ENCODE measurements at places on chromosomes 12 and 14.
A peak's percentile ranks its signal among the peaks of the same experiment; 100 is the strongest.

GRCh38 chr14:34208532-34208931, 253.5 kb downstream of the SPTSSA start:
- DNase-seq = no peak

GRCh38 chr14:23302290-23303225, at the start of gene PPP1R3E:
PPP1R3E (minus strand) TSS chr14:23302859; CDS start chr14:23302576, 283 bp downstream.
- peak; percentile 56 for DNase-seq

- DNase-seq = no peak
These were observed 170.3 kb downstream of the KCNA5 start for GRCh38 chr12:5213990-5214389.

DNA sequence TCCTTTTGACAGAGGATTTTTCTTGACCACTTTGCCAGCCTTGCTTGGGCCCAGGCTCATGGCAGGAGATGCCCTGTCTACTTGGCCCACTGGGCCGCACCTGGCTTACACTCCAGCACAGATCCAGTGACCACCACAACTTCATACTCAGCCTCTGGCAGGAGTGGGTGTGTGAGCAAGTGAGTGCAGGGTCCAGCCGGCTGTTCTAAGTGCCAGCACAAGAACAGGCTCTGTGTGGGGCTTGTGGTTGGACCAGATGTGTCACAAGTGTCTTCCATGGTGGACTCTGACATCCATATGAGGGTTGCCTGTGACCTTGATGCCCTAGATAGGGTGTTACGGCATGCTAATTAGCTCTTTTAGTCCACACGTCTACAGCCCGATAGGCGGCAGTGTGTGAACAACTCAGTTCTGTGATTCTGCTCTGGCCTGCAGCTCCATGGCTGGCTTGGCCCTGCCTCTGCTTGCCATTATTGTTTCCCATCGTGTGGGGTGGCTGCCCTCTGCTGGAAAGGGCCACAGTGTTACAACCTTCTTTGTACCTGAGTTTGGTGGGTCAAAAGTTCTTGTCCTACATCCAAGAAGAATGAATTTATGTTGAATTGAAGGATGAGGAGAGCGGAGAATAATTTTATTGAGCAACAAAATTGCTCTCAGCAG, 1089.1 kb downstream of the SLC6A15 start:
- peak; percentile 19 for DNase-seq

GRCh38 chr12:88398031-88398430, 182.2 kb downstream of the KITLG start:
- DNase-seq = no peak

- DNase-seq = peak; percentile 46
These were observed 68.0 kb downstream of the RNF34 start for GRCh38 chr12:121467638-121468498.

GRCh38 chr12:1481906-1482305, 112.5 kb downstream of the FBXL14 start:
- DNase-seq = no peak

DNA sequence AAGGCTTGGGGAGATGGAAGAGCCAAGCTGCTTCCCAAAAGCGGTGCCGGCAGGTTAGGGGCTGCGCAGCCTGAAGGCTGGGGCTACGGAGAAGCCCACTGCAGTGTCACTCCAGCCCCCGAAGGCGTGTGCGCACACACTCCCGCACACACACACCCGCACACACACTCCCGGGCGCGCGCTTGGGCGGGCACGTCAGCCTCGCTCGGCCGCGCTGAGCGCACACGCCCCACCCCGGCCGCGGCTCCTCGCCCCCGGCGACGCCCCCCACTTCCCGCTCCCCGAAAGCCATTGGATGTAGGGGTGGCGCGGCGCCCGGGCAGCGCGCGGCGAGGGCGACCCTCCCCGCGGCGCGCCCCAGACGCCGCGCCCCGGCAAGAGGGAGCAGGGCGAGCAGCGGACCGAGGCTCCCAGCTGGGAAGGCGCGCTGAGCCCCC, at the start of gene KCNK10:
Gene KCNK10 (minus strand): TSS at position 184 of the 437 bp plus-strand sequence. CDS start 471 bp downstream, outside the sequence.
- DNase-seq = no peak

GRCh38 chr12:11652351-11653040, 3.0 kb downstream of the ETV6 start:
- peak; percentile 88 for DNase-seq

- no peak for DNase-seq
These were observed 18.4 kb downstream of the ASB2 start for GRCh38 chr14:93957751-93958566.

- DNase-seq = no peak
These were observed 106.6 kb downstream of the PLXNC1 start for GRCh38 chr12:94255006-94255405.

GRCh38 chr12:27844366-27845090, 64.5 kb upstream of the MANSC4 start:
- DNase-seq = no peak

- peak; percentile 2 for DNase-seq
These were observed 345.6 kb downstream of the PAWR start for GRCh38 chr12:79344855-79345847.

DNA sequence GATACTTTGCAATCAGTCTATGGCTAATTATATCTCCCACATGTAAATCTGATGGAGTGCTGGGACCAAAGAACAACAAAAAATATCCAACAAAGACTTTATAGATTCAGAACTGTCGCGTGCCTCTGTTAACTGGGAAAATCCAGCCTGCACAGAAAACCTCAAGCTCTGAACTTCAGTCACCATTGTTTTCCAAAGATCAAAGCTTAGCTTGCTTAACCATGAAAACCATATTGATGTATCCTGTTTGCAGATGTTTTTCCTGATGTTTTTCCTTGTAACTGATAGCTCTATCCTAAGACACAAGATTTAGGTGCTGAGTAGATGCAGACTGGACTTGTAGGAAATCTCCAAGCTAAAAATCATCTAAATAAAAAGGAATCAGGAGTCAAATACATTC, 163.7 kb downstream of the GXYLT1 start:
- no peak for DNase-seq

- peak; percentile 27 for DNase-seq
These were observed 15.2 kb downstream of the PLD4 start for GRCh38 chr14:104939666-104940410.

DNA sequence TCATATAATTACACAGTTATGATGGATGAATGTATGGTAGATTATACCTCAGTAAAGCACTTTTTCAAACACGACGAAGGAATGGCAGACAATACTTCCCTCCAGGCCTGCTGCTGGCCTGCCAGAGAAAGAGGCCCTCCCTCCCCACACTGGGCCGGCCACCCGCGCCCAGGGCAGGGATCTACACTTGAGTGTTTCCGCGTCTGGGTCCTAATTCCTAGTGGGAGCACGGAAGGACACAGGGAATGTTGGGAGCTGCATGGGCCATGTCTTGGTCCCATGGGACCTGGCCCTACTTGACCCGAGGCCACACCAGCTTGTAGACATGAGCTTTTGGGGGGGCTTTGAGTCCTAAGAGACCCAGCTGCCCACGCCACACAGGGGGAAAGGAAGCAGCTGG, 52.0 kb downstream of the STX2 start:
- DNase-seq = no peak

DNA sequence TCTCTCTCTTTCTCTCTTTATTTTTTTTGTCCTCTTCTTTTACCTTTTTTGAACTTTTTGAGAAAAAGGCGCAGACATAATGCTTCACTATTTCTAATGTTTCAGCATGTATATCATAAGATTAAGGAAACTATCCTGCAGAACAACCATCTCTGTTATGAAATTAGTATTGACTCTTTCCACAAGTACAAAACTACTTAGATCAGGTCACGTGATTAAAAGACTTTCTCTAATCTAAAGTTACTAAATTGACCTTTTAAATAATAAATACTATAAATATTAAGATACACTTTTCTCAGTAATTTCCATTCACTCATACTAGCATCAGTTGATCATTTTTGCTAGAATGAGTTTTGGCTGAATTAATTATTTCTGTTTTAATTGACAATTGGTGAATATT, 844.5 kb upstream of the LRFN5 start:
- no peak for DNase-seq

GRCh38 chr14:59175404-59175803, 13.1 kb upstream of the DAAM1 start:
- no peak for DNase-seq

DNA sequence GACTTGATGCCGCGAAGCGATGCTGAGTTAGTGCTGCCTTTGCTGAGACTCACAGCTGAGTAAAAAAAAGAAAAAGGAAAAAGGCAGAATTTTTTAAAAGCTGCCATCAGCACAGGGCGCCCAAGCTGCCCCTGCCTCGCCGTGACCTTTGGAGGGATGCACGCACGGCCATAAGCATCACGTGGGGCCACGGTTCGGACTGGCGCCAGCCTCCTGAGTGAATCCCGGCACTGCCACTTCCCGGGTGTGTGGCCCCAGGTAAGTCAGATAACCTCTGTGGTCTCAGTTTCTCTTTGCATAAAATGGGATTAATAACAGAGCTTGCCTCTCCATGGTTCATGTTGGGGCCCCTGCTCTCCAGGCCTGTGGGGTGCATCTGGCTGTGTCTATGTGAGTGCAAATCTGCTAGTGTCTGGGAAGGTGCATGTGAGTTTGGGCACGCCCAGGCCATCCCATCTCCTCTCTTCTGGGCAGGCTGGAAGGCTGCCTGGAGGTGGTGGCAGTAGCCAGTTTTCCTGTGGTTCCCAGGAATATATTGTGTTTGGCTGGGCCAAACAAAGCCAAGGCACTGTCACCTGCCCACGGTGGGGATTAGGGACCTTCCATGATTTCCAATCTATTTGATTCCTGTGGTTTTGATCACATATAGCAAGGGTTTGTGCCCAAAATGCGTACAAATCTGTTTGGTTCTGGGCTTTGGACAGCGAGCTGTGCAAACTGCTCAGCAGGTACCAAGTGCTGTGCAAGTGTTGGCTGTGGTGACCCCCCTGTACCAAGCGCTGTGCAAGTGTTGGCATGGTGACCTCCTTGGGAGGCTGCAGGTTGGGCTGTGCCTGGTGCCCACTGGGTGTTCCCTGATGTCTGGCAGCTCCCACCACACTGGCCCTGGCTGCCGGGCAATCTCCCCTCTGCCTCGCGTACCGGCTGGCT, 43.5 kb upstream of the NCOR2 start:
- no peak for DNase-seq

- peak; percentile 78 for DNase-seq
These were observed 9.6 kb downstream of the OR6S1 start for GRCh38 chr14:20631880-20632389.

DNA sequence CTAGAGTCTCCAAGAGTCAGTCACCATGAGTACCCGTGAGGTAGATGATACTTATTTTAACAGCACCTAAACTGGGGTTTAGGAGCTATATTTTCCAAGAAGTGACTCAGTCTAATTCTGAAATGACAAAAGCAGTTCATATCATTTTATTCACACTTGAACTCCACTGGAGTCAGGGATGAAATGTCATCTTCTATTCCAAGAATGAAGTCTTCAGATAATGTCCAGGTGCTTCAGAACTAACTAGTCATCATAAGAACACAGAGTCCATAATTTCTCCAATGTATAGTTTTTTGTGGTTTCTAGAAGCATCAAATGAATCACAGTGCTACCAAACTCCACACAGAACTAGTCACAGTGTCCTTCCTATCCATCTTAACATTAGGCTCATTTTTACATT, 13.3 kb downstream of the DNM1L start:
- no peak for DNase-seq

GRCh38 chr12:46354111-46354801, 18.3 kb downstream of the SLC38A2 start:
- peak; percentile 17 for DNase-seq

DNA sequence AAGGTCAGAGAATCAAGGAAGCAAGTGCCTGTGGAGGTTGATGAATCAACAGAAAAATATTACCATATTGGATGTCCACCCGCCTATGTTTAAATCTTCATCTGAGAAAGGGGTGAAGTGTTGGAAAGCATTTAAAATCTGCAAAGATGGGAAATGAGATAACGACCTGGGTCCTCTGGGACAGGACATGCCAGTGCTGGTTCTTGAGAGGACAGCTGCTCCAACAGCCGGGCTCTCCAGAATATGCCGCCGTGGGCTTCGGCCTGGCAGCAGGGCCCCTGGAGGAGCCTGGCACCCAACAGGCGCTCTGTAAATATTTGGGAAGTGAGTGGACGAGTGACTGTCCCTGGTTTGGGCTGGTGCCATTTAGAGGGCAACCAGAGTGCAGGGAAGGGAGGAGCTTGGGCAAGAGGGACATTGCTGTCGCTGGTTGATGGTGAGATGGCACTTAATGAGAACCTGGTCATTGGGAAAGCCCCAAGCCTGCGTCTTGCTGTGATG, 129.9 kb downstream of the KCNA5 start:
- no peak for DNase-seq

DNA sequence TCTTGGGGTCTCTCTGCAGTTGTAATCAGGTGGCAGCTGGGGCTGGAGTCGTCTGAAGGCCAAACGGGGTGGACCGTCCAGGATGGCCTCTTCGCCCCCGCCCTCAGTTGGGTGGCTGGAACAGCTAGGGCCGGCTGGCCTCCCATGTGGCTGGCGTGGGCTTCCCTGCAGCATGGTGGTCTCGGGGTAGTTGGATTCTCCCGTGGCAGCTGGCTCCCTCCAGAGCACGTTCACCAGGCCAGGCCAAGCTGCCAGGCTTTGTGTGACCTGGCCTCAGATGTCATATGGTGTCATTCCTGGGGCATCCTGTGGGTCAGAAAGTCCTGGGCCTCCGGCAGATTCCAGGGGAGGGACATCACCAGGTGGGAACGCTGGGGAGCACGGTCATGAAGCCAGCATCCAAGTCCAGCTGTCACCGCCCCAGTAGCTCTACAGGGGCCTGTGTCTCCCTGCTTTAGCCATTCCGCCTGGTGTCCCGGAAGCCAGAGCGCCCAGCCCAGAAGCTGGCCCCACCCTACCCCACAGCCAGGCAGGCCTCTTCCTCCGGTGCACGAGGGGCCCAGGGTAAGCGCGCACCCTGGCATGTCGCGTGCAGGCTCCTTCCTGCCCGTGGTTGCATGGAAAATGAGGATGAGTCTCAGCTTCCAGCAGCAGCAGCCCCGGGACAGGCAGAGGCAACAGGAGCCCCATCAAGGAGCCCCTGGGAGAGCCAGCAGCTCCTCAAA, 1.3 kb upstream of the NUDT14 start:
- no peak for DNase-seq

- DNase-seq = no peak
These were observed 27.0 kb upstream of the CPM start for GRCh38 chr12:68959891-68960464.

- DNase-seq = peak; percentile 47
These were observed 46.7 kb downstream of the FAM222A start for GRCh38 chr12:109760031-109760929.

GRCh38 chr14:95462491-95462890, 54.0 kb downstream of the SYNE3 start:
- no peak for DNase-seq

DNA sequence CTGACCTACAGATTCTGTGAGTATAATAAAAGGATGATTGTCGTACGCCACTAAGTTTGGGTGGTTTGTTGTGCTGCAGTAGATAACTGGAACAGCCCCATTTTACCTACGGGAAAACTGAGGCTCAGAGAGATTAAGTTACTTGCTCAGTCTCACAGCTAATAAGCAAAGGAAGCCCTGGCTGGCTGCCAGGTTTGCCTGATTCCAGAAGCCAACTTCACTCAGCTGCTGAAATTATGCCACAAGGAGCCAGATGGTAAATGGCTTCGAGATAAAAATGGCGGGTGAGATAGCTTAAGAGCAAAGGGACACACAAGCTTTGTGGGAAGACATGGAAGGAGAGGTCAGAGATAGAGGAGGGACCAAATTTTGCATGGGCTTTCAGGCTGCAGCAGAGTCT, 191.5 kb upstream of the NOS1 start:
- no peak for DNase-seq

- peak; percentile 29 for DNase-seq
These were observed 354.5 kb downstream of the NUAK1 start for GRCh38 chr12:105783983-105784947.
